Activated effector memory CD4-positive, alpha-beta T cell treated with Interleukin-2 at 50 U/mL for 16 hours (primary cell): ENCODE measurements at places on chromosomes 6 and 20.

DNA sequence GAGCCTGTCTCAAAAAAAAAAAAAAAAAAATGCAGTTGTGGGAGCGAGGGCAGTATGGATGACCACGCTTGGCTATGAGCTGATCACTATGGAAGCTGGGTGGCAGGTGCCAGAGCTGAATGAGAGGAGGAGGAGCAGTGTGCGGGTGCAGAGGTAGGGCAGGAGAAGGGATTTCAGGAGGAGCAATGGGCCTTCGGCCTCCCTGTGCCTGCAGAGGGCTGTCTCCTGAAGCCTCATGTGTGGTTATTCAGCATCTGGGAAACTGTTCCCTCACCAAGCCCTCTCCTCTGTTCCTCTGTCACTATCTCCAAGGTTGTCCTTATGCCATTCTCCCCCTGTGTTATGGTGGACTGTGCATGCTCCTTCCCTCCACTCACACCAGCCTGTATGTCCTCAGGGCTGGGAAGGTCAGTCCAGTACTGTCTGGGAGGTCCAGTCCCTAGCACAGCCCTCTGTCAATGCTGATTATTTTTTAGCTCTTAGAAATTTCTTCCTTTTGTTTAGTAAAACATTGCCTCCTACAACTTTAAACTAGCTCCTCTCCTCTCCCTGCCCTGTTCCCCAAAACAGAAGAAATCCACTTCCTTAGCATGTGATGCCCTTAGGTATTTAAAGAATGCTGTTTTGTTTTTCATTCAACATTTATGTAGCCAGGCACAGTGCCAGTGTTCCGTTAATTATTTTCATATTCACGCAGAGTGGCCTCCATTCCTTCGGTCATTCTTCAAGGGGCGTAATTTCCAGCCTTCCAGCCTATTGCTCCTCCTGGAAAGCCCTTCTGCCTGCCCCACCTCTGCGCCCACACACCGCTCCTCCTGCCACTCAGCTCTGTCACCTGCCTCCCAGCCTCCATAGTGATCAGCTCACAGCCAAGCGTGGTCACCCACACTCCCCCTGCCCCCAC, 48.9 kb downstream of the CNBD2 start:
- DNase-seq: no peak

DNA sequence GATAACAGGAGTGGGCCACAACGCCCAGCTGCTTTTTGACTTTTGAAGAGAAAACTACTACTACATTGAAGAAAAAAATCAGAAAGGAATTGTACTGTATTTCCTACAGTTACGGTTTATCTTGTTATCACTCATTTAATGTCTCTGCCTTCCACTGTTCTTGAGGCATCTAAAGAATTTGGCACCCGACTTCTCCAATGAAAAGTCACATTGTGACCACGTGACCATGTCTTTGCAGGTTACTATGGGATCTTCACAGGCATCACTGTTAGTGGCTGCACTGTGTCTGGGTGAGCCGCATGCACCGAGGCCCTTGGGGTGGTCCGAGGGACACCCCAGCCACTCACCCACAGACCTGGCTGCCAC, 26.8 kb downstream of the RRBP1 start:
- DNase-seq: no peak

- DNase-seq: no peak
These were observed 90.0 kb downstream of the CD2AP start for GRCh38 chr6:47567586-47567985.

- no peak for DNase-seq
These were observed 34.4 kb upstream of the PTPN1 start for GRCh38 chr20:50475681-50476292.

- DNase-seq: no peak
These were observed 9.0 kb downstream of the DSE start for GRCh38 chr6:116379764-116380163.

DNA sequence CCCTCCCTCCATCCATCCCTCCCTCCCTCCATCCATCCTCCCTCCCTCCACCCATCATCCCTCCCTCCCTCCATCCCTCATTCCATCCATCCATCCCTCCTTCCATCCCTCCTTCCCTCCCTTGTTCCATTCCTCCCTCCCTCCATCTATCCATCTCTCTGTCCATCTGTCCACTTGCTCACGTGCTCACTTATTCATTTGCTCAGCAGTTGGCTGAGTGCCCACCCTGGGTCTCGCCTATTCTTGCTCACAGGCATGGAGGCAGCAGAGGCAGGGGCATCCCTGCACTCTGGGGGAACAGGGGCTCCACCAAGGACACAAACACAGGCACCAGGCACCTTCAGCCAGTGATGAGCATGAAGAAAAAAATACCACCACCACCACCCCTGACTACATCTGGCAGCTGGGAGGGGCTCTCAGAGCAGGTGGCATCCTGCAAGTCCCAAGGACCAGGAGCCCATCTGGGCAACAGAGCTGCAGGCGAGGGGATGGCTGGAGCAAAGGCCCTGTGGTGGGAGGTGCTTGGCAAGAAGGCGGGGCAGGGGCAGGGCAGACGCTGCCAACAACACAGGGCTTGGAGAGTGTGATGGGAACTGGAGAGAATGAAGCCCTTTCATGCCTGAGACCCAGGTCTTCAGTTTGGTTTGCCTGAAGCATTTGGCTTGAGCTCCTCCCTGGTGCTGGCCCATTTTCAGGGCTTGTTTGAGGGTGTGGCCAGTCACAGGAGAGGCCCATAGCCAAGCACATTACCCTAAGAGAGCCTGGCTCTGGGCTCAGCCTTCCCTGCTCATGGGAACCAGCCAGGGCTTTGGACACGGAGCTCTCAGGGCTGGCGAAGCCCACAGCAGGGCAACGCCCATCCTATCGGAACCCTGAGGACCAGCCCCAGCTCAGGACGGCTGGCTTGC, 40.2 kb upstream of the MRGBP start:
- no peak for DNase-seq

- no peak for DNase-seq
These were observed 154.9 kb upstream of the BEND6 start for GRCh38 chr6:56799989-56800388.

DNA sequence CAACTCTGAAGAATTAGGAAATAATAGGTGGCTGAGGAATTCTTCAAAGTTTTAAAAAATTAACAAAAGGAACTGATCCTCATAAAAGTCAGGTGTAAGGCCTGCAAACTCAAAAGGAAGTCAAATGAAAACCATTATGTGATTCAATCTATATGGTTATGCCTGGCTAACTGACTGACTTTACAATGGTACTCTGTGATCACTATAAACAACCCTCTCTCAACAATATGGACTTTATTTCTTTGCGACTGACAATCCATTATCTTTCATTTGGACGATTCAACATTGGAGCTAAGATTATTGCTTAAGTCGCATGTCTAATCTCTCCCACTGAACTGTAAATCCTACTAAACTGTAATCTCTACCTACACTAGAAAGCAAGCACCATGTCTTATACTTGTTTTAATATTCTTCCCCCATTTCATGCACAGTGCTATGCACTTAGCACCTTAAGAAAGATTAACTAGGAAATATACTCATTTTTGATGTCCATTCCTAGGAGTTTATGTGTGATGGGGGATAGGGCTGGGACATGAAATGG, 1.4 kb downstream of the STK38 start:
- DNase-seq: no peak

GRCh38 chr6:8859501-8859900, 424.2 kb upstream of the SLC35B3 start:
- no peak for DNase-seq

DNA sequence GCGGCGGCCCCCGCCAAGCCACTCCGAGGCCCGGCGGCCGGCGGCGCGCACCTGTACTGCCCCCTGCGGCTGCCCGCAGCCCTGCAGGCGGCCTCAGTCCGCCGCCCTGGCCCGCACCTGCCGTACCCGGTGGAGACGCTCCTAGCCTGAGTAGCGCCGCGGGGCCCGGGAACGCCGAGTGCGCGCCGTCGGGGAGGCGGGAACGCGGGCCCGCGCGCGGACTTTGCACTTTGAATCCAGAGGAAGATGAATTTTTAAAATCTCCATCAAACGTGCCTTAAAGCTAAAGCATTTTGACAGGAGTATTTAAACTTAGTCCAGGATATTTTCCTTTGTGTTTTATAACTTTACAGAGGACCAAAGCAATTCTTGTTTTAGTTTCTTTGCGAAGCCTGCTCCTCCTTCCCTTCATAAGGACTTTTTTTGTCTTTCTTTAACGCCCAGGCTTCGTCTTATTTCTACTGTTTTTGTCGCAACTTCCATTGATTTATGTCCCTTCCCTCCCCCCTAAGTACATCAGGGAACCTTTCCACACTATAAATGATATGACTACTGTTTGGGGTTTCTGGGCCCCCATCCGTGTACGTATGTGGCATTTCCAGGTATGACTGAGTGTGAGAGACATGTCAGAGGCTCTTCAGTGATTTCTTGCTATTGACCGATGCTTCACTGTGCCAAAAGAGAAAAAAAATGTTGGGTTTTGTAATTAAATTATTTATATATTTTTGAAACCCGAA, 2.0 kb downstream of the FOXQ1 start:
- DNase-seq: no peak

- no peak for DNase-seq
These were observed 86.6 kb upstream of the TAB2 start for GRCh38 chr6:149230712-149231460.

DNA sequence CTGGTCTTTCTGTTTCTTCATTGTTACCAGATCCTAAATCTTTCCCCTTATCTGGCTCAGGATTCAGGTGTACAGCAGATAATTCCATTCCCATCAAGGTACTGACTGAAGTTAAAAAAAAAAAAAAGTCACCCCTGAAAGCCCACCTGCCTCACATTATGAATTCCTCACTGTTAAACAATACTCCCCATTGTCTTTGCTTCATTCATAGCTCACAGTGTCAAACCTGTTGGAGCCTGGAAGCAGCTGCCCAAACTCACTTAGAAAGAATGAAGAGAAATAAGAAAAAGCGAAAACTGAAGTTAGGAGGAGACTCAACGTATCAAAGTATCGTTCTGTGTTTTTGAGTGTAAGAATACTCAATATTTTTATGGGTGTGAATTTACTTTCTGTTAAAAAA, 1.8 kb upstream of the DCBLD1 start:
- no peak for DNase-seq

GRCh38 chr6:115618256-115618655, 442.4 kb downstream of the FRK start:
- no peak for DNase-seq

DNA sequence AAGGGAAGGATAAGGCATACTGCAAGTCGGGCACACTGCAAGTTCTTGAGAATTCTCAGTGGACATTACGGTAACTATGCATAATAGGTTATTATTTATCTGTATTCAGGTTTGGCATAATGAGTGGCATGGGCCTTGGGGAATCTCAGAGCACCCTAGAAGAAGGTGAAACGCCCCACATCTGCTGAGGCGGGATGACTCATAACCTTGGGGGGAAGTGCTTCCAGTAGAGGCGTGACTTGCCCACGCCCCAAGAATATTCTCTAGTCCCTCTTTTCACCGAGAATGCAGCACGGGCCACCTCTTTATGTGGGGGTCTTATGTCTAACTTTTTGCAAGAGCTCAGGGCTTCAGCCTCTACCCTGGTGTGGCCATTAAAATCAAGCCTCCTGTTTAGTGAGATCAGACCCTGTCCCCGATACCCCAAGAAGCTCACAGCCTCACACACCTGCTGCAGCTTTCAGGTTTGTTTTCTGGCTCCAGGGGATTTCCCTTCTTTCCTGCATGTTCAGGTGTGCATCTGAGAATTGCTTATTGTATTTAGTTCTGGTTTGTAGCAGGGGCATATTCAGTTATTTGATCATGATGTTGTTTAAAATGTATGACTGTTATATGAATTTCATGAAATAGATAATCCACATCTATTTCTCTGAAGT, 19.1 kb downstream of the ZFP64 start:
- DNase-seq: no peak

DNA sequence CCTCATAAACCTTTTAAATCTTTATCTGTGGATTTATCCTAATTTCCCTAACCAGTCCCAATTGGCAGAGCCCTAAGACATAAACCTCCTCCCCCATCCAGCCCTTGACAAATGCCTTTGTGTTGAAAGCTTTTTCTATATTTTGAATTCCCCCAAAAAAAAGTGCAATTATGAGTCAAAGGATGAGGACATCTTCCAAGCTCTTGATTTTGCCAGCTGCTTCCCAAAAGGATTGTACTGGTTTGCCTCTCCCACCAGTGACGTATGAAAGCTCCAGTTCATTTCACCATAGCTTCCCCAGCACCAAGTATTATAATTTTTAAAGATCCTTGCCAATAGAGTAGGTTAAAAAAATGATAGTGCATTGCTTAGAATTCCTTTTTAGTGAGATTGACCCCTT, 38.9 kb downstream of the SIRPA start:
- DNase-seq: no peak

DNA sequence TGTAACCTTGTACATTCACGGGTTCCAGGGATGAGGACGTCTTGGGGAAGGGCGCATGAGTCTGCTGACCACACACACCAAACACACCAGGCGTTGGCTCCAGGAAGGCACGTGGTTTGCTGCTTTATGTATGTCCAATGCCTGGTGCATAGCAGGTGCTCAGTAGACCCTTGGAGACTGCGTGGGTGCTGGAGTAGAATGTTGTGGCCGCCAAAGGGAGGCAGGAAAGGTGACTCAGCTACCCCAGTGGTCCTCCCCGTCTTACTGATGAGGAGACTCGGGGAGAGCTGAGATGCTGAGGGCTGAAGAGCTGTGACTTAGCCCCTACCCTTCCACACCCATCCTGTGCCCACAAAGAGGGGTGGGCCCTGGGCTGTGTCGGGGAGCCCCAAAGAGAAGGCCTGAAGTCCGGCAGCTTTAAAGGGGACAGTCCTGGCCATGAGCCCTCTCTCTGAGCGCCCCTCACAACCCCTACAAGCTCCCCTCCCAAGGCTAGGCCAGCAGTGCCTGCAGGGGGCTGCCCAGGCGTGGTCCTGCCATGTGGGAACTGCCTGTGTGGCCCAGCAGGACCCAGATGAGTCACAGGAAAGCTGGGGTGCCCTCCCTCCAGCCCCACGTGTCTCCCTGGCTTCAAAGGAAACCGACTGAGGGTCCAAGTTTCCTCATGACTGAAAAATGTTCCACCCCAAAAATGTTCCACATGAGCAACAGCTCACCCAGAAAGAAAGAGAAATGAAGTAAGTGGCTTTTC, 28.0 kb upstream of the PTGIS start:
- peak; percentile 35 for DNase-seq

DNA sequence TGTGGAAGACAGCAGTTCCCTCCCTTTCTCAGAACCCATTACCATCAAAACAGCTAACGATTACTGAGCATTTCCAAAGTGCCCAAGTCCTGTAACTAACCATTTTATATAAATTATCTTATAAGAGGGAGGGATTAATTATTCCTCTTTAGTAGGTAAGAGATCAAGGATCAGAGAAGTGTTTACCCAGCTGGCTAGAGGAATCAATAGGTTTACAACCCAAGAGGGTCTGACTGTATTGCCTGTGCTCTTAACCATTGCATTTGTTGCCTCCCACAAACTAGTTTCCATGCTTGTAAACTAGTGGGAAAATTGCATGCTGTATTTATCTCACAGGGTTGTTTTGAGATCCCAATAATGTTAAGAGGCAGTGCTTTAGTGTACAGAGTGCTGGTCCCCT, 3.7 kb upstream of the DBNDD2 start:
- no peak for DNase-seq

GRCh38 chr6:135546680-135547418, 49.3 kb upstream of the AHI1 start:
- DNase-seq: no peak

GRCh38 chr20:37994512-37994911, 38.7 kb downstream of the TTI1 start:
- DNase-seq: no peak

- no peak for DNase-seq
These were observed 128.2 kb upstream of the RIPOR2 start for GRCh38 chr6:25064006-25064405.

GRCh38 chr20:57742507-57743181, 32.8 kb upstream of the PMEPA1 start:
- DNase-seq: no peak

GRCh38 chr6:150761771-150762170, 103.7 kb upstream of the MTHFD1L start:
- no peak for DNase-seq
